ENCODE measurements at places on chromosomes 6 and 20.

DNA sequence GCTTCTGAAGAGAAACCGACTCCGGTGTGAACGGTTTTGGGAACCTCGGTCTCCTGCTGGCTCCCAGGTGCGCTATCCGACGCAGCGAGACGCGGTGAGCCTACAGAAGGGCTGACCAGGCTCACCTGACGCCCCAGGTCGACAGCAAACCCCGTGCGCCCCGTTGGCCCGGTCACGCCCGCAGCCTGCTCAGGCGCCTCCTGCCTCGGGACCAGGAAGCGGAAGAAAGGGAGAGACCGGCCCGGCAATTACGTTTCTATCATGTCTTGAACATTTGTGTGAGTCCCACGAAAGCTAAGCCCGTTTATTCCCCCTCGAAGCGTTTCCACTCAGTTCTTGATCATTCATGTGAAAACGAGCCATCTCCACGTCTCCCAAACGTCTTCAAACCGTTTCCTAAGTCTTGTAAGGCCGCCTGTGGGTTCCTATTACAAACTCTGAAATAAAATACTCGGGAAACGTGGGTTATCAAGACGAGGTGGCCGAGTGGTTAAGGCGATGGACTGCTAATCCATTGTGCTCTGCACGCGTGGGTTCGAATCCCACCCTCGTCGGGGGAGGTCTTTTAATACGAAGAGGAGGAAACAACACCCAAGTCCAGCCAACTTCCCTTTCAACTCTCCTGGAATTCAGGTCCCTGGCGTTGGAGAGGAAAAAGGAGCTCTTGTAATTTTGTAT lies 150.5 kb upstream of the PRSS16 start:
- no peak for DNase-seq

- no peak for DNase-seq
Measured at GRCh38 chr6:27811451-27811772, 100.8 kb downstream of the OR2B2 start.

- no peak for DNase-seq
Measured at GRCh38 chr6:82874867-82875266, 190.8 kb downstream of the UBE3D start.

GRCh38 chr20:11970243-11970836 lies 52.6 kb downstream of the BTBD3 start:
- no peak for DNase-seq

GRCh38 chr6:118511930-118512715 lies 36.0 kb upstream of the PLN start:
- DNase-seq: no peak

DNA sequence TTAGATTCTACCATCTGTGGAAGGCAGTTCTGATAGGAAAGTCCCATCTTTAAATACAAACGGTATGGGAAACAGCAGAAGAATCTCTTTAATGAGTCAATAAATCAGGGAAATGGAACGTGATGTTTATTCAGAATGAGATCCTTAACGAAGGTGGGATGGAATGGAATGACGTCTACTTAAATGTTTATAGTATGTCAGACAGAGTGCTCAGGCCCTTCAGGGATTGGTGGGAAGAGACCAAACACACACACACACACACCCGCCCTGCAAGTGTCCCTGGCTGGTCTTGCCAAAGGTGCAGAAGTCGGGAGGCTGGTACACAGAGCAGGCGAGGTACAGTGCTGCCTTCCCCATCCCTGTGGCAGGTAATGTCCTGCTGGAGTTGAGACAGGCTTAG lies 164.0 kb downstream of the FARS2 start:
- DNase-seq: no peak

DNA sequence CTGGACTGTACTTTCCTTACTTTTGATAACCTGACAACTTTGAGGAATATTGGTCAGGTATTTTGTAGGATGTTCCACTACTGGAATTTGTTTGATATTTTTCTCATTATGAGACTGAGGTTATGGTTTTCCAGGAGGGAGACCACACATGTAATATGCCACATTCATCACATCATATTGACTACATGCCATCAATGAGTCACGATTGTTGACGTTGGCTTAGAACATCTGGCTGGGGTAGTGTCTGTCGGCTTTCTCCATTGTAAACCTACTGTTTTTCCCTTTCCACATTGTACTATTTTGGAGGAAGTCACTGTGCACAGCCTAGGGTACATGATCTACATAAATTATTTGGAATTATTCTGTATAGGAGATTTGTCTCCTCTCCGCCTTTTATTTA lies 1.4 kb upstream of the STX11 start:
- DNase-seq: no peak

- DNase-seq: no peak
Measured at GRCh38 chr6:145155873-145156782, 579.2 kb downstream of the EPM2A start.

DNA sequence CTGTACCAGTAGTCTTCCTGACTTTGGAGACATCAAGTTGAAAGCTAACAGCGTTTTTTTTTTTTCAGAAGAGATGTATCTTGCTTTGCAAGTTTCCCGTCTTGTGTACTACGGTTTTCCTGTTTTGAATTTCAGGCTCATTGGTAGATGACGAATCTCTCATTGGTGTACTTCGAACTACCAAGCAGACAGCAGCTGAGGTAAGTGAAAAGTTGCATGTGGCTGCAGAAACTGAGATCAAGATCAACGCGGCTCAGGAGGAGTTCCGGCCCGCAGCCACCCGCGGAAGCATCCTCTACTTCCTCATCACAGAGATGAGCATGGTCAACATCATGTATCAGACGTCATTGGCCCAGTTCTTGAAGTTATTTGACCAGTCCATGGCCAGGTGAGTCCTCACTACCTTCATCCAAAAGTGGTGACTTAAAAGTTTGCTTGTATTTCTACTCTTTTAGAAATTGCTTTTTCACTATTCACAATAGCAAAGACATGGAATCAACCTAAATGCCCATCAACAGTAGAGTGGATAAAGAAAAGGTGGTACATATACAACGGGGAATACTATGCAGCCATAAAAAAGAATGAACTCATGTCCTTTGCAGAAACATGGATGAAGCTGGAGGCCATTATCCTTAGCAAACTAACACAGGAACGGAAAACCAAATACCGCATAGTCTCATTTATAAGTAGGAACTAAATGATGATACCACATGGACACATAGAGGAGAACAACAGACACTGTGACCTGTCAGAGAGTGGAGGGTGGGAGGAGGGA lies 110.6 kb upstream of the GLP1R start:
- DNase-seq: no peak

DNA sequence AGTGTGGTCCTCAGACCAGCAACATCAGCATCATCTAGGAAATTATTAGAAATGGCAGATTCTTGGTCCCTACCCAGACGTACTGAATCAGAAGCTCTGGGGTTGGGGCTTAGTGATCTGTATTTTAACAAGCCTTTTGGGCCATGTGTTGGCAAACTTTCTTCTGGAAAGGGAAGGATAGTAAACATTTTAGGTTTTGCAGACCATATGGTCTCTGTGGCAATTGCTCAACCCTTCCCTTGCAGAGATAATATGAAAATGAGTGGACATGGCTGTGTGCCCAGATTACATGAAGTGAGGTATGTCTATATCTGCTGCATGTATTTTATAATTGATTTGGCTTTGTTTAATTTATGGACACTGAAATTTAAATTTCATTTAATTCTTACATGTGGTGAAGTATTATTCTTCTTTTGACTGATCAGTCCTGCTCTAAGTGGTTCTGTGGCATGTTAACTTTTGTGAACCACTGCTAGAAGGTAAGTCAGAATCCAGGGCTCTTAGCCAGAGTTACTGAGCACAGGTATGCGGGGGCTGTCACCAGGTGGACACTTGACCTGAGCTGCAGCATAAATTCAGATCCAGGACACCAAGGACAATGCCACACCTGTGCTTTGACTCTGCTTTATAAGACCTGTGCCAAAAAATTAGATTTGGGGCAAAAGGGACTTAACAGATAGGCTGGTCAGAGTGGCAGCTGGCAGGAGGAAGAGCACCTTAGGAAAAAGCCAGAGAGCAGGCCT lies 43.2 kb downstream of the LY86 start:
- no peak for DNase-seq

GRCh38 chr6:56250266-56250665 lies 2.9 kb upstream of the COL21A1 start:
- DNase-seq: no peak

DNA sequence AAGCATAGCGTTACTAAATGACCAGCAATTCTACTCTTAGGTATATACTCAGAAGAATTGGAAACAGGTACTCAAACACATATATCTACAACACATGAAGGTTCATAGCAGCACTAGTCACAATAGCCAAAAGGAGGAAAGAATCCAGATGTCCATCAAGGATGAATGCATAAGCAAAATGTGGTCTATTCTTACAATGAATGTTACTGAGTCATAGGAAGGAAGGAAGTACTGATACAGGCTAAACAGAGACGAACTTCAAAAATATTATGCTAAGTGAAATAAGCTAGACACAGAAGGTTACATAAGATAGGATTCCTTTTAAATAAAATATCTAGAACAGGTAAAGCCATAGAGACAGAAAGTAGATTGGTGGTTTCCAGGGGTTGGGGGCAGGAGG lies 93.5 kb downstream of the MAP3K7 start:
- DNase-seq: no peak

DNA sequence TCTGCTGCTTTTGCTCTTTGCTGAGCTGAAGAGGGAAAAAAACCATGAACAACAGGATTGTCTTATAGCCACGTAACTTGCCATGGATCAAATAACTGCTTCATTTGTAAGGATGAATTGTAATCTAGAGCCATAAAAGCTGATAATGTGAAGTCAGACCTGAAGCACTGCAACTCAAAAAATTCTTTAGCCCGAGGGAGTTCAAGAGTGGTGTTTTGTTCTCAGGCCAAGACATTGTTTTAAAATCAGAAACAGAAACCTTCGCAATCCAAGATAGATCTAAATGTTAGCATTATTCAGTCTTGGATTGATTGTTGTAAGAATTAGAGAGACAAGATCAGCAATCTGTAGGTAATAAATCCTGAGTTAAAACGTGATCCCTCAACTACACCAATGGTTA lies at the start of gene TRAPPC3L:
TSS of gene TRAPPC3L (minus strand) at position 34 of the 400 bp plus-strand sequence. CDS start 170 bp downstream, outside the sequence.
- DNase-seq: no peak

- no peak for DNase-seq
Measured at GRCh38 chr6:50143011-50143719, 93.4 kb upstream of the DEFB112 start.

- DNase-seq: no peak
Measured at GRCh38 chr6:32852018-32852843, 1.3 kb downstream of the TAP1 start.

- no peak for DNase-seq
Measured at GRCh38 chr6:2857580-2858337, 16.1 kb upstream of the SERPINB1 start.

DNA sequence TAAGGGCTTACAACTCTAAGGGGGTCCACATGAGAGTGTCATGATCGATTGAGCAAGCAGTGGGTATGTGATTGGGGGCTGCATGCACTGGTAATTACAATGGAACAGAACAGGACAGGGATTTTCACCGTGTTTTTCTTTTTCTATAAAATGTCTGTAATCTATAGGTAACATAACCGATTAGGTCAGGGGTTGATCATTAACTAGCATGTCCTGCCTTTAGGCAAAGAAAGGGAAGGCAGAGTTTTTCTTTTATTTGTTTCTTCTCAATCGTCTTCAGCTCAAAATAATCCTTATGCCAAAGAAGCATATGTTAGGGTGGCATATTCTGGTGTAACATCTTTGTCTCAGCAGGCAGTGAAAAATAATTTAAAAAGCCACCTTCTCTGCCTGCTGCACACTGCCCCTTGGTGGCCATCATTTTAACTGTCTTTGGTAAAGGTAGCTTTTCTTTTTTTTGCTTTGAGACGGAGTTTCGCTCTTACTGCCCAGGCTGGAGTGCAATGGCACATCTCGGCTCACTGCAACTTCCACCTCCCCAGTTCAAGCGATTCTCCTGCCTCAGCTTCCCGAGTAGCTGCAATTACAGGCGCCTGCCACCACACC lies 9.7 kb upstream of the CEP43 start:
- no peak for DNase-seq

DNA sequence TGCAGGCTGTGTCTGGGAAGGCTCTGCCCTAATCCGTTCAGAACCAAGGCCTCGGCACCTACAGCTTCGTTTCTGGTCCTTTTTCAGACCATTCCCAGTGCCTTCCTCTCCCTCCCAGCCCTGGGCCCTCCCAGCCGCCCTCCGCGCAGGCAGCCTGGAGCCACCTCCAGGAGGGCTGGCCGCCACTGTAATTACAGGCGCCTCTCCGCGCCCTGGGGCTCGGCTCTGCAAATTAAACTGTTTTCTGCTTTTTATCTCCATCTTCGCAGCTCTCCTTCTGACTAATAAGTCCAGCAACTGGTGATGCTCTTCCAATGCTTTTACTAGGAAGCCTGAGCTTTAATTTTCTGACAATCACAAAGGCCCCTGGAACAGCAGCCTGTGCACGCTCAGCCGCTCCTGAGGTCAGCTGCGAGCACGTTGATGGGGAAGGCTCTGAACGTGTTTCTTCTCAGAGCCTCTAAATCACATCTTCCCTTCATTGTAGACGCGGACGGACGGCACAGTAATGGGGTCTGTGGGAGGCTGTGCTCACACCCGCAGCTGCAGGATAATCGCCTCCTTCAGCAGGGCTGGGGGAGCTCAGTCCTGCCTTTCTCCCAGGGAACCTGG lies 194.6 kb downstream of the DLL1 start:
- no peak for DNase-seq

DNA sequence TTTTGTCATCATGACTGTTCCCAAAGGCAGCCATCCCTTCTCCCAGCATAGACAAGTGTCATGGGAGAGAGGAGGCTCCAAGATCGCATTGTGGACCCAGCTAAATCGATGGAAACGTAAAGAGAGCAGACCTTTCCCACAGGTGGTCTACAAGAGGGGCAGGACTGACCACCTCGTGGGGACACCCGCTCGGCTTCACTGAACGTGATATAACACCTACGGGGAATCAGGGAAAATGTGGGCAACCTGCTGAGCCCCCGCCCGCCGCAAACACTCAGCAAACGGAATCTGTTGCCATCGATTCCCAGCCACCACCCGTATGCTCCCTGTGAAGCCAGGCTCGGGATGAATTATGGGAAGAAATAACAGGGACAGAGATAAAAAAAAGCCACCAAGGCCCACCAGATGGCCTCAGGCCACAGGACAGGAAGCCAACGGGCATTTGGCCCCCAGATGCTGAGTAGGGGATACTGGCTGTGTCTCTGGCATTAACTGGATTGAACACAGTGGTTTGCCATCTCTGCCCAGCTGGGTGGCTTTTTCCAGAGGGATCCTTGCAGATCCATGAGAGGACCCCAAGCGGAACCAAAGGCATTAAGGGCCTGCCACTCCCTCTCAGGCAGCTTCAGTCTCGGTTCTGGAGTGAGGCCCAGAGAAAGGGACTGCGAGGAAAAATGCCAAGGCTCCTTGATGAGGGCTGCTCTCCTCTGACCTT lies 44.4 kb downstream of the BMP7 start:
- DNase-seq: no peak

- no peak for DNase-seq
Measured at GRCh38 chr6:14406614-14407331, 289.2 kb downstream of the CD83 start.

DNA sequence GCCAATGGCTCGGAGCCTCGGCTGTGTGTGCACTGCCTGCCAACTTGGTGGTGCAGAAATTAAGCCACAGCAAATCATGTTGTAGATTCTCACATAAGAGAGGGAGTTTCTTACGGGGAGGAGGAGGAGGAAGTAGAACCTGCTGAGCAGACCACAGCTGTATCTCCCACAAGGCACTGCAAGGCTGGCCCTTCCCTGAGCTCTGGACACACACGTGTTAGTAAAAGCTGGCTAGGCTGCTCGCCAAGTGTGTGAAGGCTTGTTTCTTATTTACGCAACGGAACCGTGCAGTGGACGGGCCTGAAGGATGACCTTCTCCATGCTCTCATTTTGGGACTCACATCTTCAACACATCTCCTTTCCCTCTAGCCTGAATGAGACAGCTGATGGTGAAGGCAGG lies 15.7 kb upstream of the QKI start:
- DNase-seq: no peak

GRCh38 chr20:952196-952795 lies 36.2 kb upstream of the ANGPT4 start:
- DNase-seq: no peak
